Activated CD4-positive, alpha-beta T cell treated with anti-CD3 and anti-CD28 coated beads, Interleukin-2, amount 10 ng/mL, durations not matched to agents 24 days and 14 days (primary cell): ENCODE measurements at places on chromosomes 11 and 22. TPM values are rescaled to one million over a fixed set of nuclear protein-coding genes. Genes with fewer than 3 reads are reported as not detected.

Gene LDHAL6A
- total RNA-seq: not detected in 2 replicates

Gene CASP5
- total RNA-seq: not detected in 2 replicates

Gene KCNQ1OT1
- 0.59 and 0.61 TPM in 2 replicates for total RNA-seq

Gene C11orf16
- not detected in 2 replicates for total RNA-seq

Gene OR5AP2
- total RNA-seq: not detected in 2 replicates

DNA sequence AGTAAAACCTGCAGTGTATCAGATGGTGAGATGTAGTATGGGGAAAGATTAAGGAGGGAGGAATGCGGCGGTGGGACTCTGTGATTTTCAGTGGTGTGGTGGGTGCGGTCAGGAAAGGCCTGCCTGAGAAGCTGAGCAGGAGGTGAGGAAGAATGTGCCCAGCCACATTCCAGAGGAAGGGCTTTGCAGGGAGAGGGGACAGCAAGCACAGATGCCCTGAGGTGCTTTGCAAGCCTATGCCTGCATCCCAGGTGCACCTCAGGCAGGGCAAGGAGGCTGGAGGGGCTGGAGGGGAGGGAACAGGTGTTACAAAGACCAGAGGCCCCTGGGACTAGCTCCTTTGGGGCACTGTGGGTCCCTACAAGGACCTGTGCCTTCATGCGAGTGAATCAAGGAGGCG is 42.1 kb downstream of the MYO7A start:
- DNase-seq: no peak

DNA sequence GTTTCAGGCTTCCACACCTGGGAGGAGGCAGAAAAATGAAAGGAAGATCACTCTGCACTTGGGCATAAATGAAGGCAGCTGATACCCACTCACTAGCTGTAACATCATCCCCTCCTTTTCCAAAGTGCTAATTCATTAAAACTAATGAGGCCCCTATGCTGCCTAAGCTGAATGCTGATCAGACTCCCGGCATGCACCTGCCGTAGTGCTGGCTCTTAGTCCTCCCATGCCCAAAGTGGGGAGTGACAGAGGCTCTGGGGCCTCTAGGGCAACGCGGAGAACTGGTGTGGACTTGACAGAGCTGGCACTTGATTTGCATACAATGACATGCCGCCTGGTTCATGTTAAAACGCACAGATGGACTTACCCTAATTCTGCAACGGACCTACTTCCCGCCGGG is 96.5 kb upstream of the NCAM1 start:
- no peak for DNase-seq

GRCh38 chr11:118917481-118918127 is 8.1 kb downstream of the BCL9L start:
- DNase-seq: peak; percentile 86

DNA sequence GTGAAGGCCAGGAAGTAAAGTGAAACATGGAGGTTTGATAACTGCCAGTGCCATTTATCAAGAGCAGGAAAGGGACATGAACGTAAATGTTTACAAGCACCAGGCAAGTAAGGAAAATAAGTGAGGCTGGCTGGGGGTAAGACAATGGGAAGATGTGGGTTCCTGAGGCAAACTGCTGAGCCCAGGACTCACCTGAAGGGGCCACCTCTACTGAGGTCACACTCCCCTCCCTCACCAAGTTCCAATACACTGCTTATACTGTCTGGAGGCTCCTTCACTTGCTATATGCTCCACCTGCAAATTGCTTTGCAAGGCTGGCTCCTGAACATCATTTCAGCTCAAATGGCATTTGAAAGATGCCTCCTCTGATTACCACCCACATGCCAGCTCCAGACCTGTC is 10.3 kb upstream of the ZC3H12C start:
- peak; percentile 45 for DNase-seq

DNA sequence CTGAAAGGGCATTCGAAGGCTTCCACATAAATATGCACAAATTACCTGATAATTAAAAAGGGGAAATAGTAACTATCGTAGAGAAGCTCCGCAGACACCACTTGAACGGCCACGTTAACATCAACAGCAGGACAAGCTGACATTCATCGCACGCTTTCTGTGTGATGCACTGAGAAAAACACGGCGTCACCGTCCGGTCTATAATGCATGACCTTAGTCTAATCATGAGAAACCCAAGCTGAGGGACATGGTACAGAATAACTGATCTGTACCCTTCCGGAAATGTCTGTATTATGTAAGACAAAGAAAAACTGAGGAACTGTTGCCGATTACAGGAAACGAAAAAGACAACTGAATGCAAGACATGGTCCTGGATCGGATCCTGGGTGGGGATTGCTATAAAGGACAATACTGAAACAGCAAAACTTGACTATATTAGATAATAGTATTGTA is 678 bp upstream of the RANGAP1 start:
- DNase-seq: no peak

DNA sequence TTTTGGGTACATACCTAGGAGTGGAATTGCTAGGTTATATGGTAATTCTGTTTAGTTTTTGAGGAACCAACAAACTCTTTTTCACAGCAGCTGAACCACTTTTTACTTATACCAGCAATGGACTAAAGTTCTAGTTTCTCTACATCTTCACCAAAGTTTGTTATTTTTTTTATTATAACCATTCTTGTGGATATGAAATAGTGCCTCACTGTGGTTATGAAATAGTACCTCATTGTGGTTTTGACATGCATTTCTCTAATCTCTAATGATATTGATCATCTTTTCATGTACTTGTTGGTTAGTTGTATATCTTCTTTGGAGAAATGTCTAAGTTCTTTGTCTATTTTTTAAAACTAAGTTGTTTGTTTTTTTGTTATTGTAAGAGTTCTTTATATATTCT is 27.2 kb downstream of the STIM1 start:
- DNase-seq: no peak

GRCh38 chr11:104728927-104729326 is 169.3 kb downstream of the CASP12 start:
- DNase-seq: no peak

DNA sequence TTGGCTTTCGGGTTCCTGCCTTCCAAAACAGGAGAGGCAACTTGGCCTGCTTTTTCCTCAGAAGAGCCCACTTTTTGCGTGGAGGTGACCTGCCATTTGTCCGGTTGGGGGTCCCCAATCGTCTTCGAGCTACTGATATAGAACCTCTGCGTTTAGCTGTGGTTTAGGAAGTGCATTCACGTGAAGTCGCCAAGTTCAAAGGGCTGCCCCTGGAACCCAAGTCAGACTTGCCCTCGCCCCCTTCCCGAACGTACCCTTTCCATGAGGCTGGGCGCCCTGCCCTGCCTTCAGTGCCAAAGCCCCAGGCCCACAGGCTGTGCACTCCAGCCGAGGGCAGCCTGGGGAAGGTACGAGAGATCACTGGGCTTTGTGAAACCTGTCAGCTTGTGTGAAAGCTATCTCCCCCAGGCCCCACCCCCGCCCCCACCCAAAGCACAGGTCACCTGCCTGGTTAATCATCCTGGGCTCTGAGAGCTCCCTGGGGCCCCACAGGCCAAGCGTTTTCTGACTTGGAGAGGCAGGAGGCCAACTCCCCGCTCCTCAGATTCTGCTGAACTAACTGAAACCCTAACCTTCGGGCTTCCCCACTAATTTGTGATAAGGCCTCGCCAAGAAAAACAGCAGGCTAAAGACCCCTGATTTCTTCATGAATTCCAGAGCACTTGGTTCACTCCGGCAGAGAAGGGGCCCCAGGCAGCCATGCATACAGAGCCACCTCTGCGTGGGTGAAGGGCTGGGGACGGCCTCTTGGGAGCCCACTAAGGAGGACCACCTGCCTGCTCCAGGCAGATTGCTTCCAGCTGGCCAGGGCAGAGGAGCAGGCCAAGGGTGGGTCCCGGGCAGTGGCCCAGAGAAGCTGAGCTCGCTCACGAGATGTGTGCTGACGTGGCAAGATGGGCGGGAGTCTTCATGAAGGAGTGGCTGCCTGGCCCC is 25.8 kb upstream of the KCNQ1OT1 start:
- DNase-seq: no peak

- no peak for DNase-seq
Measured at GRCh38 chr11:16226245-16226644, 130.1 kb downstream of the SOX6 start.

DNA sequence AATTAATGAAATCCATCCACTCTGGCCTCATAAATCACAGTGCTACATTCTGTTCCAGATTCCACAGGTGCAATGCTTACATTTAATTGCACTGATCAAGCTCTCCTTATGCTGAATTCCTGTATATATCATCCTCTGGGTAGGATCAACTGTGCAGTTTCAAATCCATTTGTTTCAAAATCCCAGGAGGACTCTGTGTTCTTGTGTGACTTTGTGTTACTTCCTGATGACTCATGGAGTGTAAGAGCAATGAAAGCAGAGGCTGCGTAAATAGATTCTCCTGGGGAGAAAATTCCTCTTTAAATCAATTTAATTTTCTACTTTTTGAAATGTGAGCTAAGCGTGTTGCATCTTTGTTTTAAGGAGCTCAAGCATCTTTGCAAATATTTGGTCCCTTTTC is 752.7 kb downstream of the METTL15 start:
- no peak for DNase-seq

GRCh38 chr11:109040303-109040702 is 375.4 kb downstream of the DDX10 start:
- DNase-seq: no peak

DNA sequence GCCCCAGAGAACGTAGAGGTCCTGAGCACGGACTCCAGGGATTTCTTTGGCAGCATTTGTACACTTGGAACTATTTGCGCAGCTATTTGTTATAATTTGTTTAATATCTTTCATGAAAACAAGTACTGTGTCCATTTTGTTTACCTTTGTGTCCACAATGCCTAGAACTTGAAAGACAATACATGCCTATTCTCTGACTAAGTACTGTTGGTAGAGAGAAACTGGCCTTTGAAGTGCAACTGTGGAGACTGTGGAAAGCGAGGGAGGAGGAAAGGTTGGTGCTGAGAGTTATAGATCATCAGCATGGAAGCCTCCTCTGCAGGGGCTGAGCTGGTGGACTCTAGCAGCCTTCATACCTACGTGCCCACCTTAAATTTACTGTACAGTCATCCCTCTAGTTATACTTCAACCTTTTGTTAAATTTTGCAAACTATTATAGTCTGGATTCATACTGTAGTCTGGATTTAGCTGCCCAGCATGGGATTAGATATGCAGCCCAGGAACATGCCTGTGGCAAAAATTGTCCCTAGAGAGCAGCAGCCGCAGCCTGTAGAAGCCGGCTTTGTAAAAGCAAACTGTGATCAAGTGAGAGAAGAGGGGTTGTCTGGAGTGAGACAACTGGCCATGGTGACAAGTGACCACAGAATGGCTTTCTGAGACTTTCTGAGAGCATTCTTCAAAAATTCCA is 24.2 kb upstream of the YAP1 start:
- no peak for DNase-seq

- DNase-seq: peak; percentile 62
Measured at GRCh38 chr22:22815397-22816170, 72.0 kb upstream of the IGLL5 start.

GRCh38 chr11:124756753-124757227 is 4.7 kb upstream of the VSIG2 start:
- DNase-seq: no peak

DNA sequence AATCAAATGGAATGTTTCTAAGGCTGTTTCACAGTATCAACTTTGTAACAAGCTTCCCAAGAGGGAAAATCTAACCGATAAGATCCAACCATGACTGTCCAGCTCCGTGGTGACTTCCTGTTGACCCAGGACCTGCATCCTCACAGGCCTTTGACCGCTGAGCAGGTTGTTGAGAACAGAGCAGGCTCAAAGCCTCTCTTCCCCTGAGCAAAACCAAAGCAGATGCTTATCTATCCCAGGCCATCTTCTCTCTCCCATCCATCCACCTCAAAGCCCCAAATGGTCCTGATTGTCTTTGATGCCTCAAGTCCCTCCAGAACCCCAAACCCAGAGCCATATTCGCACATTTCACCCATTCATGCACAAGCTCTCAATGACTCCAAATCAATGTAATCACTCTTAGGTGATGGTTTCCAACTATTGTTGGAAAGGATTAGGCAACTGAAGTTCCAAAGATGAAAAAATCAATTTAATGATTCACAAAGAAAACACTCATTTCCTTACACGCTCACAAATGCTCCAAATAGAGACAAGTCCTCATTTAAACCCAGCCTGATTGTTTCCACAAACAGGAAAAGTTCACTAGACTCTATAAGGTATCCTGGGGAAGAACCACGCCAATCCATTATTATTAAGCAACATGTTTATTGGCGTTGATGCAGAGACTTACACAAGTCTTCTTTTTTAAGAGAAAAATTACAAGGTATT is 48.7 kb downstream of the C11orf58 start:
- no peak for DNase-seq

DNA sequence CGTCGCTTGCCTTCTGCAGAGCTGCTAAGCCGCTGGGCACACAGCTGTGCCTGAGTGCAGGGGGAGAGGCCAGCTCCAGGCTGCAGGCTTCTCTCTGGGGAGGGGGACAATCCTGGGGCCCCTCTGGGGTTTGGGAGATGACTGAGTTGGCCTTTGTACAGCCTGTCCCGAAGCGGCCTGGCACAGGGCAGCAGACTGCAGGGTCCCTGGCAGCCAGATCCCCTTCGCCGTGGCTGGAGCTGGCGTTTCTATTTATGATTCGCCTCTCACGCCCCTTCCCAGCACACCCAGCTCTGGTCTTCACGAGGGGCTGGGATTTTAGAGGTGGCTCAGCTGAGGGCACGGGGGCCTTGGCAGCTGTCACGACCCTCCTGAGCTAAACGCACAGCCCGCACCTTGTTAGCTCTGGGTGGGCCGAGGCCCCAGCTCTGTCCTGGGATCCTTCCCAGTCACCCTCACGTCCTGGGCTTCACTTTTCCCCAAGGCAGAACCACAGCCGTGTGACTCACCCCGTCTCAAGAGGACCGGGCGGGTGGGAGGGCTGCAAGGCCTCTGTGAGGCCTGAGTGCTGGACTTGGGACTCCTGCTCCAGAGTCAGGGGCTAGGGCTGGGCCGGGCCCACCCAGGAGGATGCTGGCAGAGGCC is 18.4 kb downstream of the OSBPL5 start:
- no peak for DNase-seq
